ENCODE measurements at places on chromosomes 6 and 20.
A peak's percentile ranks its signal among the peaks of the same experiment; 100 is the strongest.

DNA sequence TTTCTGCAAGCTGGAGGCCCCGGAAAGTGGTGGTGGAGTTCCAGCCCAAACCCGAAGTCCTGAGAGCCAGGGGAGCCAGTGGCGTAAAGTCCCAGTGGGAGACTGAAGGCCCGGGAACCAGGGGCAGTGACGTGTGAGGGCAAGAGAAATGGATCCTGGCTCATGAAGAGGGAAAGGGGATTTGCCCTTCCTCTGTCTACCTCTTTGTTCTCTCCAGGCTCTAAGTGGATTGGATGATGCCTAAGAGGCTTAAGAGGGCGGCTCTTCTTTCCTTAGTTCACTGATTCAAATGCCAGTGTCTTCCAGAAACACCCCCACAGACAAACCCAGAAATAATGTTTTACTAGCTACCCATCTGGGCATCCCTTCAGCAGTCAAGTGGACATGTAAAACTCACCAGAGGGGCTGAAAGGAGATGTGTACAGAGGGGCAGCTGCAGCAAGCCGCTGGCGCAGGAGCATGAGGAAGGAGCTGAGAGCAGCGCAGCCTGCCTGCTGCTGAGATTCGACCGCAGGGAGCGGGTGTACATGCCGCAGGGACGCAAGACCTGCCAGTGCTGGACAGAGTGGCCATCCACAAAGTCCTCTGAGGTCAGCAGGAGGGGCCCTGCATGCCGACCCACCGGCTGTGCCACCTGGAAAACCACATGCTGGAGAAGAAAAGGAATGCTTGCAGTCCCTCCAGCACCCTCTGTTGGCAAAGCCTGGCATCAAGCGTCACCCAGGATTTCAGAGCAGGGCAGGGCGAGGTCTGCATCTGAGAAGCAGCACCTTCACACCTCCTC, 29.5 kb downstream of the CDYL start:
- H3K4me3 ChIP-seq = no peak overlapping the region
- peaks cover 13% of the 10 kb centered on the region for H3K36me3 ChIP-seq
- peak; percentile 26 for DNase-seq
- peak overlapping the region; percentile 64 for H3K27ac ChIP-seq
- H3K4me1 ChIP-seq = peaks cover 92% of the 10 kb centered on the region

- H3K4me3 ChIP-seq = no peak overlapping the region
- H3K27me3 ChIP-seq = peaks cover 2% of the 10 kb centered on the region
- no peaks in the 10 kb centered on the region for H3K36me3 ChIP-seq
- DNase-seq = no peak
Observed at GRCh38 chr6:47043286-47043685, 1.2 kb upstream of the ADGRF1 start.

- no peak overlapping the region for H3K4me3 ChIP-seq
- H3K27me3 ChIP-seq = no peaks in the 10 kb centered on the region
- no peak overlapping the region for H3K27ac ChIP-seq
- no peak for DNase-seq
Observed at GRCh38 chr6:1665214-1665613, 55.5 kb downstream of the FOXC1 start.

GRCh38 chr6:14883921-14884320, 361.9 kb upstream of the JARID2 start:
- H3K4me1 ChIP-seq = peaks cover 4% of the 10 kb centered on the region
- no peak for DNase-seq
- H3K27me3 ChIP-seq = no peaks in the 10 kb centered on the region
- no peak overlapping the region for H3K4me3 ChIP-seq
- no peak overlapping the region for H3K27ac ChIP-seq

DNA sequence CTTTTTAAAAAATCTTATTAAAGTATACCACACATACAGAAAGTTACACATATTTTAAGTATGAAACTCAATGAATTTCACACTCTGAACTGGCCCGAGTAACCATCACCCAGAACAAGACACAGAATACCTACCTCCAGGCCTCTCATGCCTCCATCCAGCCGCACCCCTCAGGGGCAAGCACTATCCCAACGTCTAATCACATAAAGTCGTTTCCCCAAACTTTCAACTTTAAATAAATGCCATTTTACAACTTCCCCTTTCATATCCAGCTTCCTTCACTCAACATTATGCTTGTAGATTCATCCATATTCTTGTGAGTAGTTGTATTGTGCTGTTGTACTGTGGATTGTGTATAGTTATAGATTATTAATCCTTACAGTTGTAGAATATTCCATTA, 539.1 kb downstream of the CD83 start:
- no peaks in the 10 kb centered on the region for H3K27me3 ChIP-seq
- no peak overlapping the region for H3K4me3 ChIP-seq
- no peak overlapping the region for H3K27ac ChIP-seq
- DNase-seq = no peak

DNA sequence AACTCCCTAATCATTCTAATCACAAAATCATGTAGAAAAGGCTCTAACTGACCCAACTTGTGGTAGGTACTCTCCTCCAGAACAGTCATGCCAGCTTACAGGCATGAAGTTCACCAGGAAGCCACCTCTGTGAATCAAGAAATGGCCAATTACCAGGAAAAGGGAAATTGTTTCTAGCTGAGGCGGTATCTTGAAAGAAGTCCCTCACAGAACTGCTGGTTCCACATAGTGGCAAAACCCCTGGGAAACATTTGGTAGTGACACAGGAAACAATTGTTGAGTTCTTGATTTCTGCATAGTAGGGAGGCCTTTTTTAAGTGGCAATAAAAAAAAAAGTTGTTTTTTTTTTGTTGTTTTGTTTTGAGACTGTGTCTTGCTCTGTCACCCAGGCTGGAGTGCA, 3.4 kb upstream of the ZHX3 start:
- peaks cover 16% of the 10 kb centered on the region for H3K4me1 ChIP-seq
- no peaks in the 10 kb centered on the region for H3K36me3 ChIP-seq
- DNase-seq = no peak
- no peaks in the 10 kb centered on the region for H3K27me3 ChIP-seq

GRCh38 chr6:112180095-112180820, 74.1 kb downstream of the LAMA4 start:
- DNase-seq = peak; percentile 72
- no peaks in the 10 kb centered on the region for H3K4me1 ChIP-seq
- H3K36me3 ChIP-seq = no peaks in the 10 kb centered on the region
- H3K27ac ChIP-seq = no peak overlapping the region
- H3K4me3 ChIP-seq = no peak overlapping the region

GRCh38 chr20:38665094-38665493, 59.2 kb upstream of the SLC32A1 start:
- peaks cover 65% of the 10 kb centered on the region for H3K27me3 ChIP-seq
- no peak overlapping the region for H3K4me3 ChIP-seq
- no peaks in the 10 kb centered on the region for H3K4me1 ChIP-seq
- H3K36me3 ChIP-seq = peaks cover 4% of the 10 kb centered on the region
- H3K27ac ChIP-seq = no peak overlapping the region

- H3K4me1 ChIP-seq = no peaks in the 10 kb centered on the region
- H3K4me3 ChIP-seq = no peak overlapping the region
- DNase-seq = no peak
Observed at GRCh38 chr6:3518356-3519190, 61.7 kb upstream of the SLC22A23 start.

GRCh38 chr6:31058128-31058894, 48.0 kb downstream of the MUC22 start:
- no peaks in the 10 kb centered on the region for H3K4me1 ChIP-seq
- H3K36me3 ChIP-seq = no peaks in the 10 kb centered on the region
- no peak overlapping the region for H3K4me3 ChIP-seq
- no peak overlapping the region for H3K27ac ChIP-seq
- no peak for DNase-seq

DNA sequence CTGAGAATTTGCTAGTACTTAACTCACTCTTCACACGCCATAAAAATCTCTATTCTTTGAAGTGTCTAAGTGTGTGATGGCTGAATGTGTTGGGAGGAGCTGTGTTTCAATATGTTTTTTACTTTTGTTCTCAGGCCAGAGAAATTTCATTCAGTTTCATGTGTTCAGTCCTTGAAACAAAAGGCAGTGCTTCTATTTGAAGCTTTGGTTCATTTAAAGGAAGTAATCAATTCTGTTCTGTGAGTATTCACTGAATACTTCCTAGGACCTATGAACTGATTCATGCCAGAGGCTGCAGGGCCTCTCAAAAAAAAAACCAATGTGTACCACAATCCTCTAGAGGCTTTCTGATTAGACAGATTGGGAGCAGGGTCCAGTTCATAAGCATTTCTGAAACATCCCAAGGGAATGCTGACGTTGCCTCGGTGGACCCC, 12.4 kb upstream of the F13A1 start:
- peaks cover 29% of the 10 kb centered on the region for H3K4me1 ChIP-seq
- no peaks in the 10 kb centered on the region for H3K36me3 ChIP-seq
- H3K27me3 ChIP-seq = no peaks in the 10 kb centered on the region
- no peak for DNase-seq

DNA sequence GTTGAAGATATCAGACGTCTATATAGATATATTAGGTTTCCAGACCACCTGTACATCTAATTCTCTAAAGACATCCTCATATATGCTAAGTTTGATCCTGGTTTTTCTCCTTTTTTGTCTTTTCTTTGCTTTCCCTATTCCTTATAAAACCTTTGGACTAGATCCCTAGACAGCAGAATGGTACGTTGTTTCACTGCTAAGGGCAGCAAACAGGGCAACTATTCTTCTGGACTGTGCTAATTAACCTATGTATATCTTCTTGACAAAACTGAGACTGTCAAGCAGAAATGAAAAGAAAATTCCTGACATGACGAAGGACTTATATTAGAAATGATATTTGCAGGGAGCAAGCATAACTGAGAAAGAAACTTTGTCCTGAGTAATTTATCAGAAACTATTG, 19.1 kb downstream of the ME1 start:
- H3K4me3 ChIP-seq = no peak overlapping the region
- no peaks in the 10 kb centered on the region for H3K4me1 ChIP-seq
- H3K27ac ChIP-seq = no peak overlapping the region
- H3K36me3 ChIP-seq = no peaks in the 10 kb centered on the region

DNA sequence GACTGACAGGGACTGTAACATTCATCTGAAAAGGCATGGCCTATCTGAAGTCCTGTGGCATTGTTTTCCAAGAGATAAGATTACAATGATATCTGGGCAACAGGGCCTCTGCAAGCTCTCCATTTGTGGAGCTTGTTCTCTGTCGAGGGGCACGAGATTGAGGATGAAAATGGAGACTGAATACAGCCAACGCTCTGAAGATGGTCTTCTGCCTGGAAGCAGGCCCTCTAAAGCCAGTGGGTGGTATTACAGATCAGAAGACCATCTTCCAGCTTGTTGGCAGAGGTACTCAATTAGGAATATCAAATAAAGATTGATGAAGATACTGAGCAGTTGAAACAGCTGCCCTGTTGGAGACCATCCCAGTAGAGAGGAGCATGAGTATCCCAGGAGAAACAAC, 288.2 kb downstream of the CENPW start:
- no peak overlapping the region for H3K27ac ChIP-seq
- no peak overlapping the region for H3K4me3 ChIP-seq
- no peaks in the 10 kb centered on the region for H3K27me3 ChIP-seq
- H3K4me1 ChIP-seq = no peaks in the 10 kb centered on the region

GRCh38 chr20:17109307-17109706, 117.5 kb upstream of the PCSK2 start:
- no peak for DNase-seq
- no peak overlapping the region for H3K4me3 ChIP-seq
- no peaks in the 10 kb centered on the region for H3K36me3 ChIP-seq
- no peaks in the 10 kb centered on the region for H3K27me3 ChIP-seq
- H3K4me1 ChIP-seq = no peaks in the 10 kb centered on the region

GRCh38 chr6:41498968-41499599, 47.1 kb upstream of the FOXP4 start:
- DNase-seq = no peak
- no peak overlapping the region for H3K4me3 ChIP-seq
- no peaks in the 10 kb centered on the region for H3K36me3 ChIP-seq
- H3K4me1 ChIP-seq = peaks cover 5% of the 10 kb centered on the region
- no peak overlapping the region for H3K27ac ChIP-seq

- peak; percentile 64 for DNase-seq
- no peaks in the 10 kb centered on the region for H3K27me3 ChIP-seq
- H3K36me3 ChIP-seq = peaks cover 42% of the 10 kb centered on the region
- peaks cover 34% of the 10 kb centered on the region for H3K4me1 ChIP-seq
- peak overlapping the region; percentile 87 for H3K27ac ChIP-seq
Observed at GRCh38 chr6:37171201-37171969, 1.4 kb downstream of the PIM1 start.

GRCh38 chr6:168362276-168362990, 42.9 kb upstream of the DACT2 start:
- peaks cover 2% of the 10 kb centered on the region for H3K36me3 ChIP-seq
- no peak for DNase-seq
- peaks cover 6% of the 10 kb centered on the region for H3K27me3 ChIP-seq
- no peak overlapping the region for H3K27ac ChIP-seq
- no peak overlapping the region for H3K4me3 ChIP-seq

DNA sequence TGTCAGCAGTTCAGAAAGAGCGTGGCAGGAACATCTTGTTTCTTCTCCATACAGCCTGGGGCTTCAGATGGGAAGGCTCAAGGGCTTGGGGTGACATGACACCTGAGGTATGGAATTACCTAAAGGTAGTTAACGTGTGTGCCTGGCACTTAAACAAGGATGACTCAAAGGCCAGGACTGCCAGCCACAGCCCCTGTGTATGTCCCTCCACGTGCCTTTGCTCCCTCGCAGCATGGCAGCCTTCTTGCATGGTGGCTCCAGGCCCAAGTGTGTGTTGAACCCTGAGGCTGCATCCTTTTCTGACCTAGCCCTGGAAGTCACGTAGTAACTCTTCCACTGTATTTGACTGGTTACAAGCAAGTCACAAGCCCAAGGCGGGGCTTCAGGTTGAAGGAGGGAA, 33.6 kb upstream of the MYL9 start:
- H3K4me3 ChIP-seq = no peak overlapping the region
- H3K36me3 ChIP-seq = peaks cover 51% of the 10 kb centered on the region
- peaks cover 16% of the 10 kb centered on the region for H3K4me1 ChIP-seq
- H3K27me3 ChIP-seq = no peaks in the 10 kb centered on the region

DNA sequence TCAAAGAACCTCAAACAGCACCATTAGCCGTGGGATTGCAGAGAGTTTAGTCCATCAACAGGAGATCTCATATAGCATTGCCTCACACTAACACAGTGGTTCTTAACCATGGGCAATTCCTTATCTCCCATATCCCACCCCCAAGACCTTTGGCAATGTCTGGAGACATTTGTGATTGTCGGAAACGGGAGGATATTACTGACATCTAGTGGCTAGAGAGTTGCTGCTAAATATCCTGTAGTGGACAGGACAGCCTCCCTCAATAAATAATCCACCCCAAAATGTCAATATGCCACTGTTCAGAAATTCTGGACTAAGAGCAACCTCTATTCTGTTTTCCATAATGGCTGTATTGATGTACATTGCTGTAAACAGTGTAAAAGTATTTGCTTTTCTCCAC, 210.1 kb upstream of the CCN2 start:
- no peaks in the 10 kb centered on the region for H3K36me3 ChIP-seq
- no peak overlapping the region for H3K27ac ChIP-seq
- no peak for DNase-seq
- no peak overlapping the region for H3K4me3 ChIP-seq
- no peaks in the 10 kb centered on the region for H3K4me1 ChIP-seq
- no peaks in the 10 kb centered on the region for H3K27me3 ChIP-seq

GRCh38 chr6:107665382-107665781, 158.7 kb downstream of the SCML4 start:
- H3K27me3 ChIP-seq = no peaks in the 10 kb centered on the region
- H3K4me1 ChIP-seq = peaks cover 14% of the 10 kb centered on the region
- H3K4me3 ChIP-seq = no peak overlapping the region
- H3K27ac ChIP-seq = no peak overlapping the region
- H3K36me3 ChIP-seq = no peaks in the 10 kb centered on the region
- DNase-seq = no peak

- DNase-seq = no peak
- H3K36me3 ChIP-seq = no peaks in the 10 kb centered on the region
- no peak overlapping the region for H3K27ac ChIP-seq
- no peaks in the 10 kb centered on the region for H3K4me1 ChIP-seq
- H3K4me3 ChIP-seq = no peak overlapping the region
Observed at GRCh38 chr6:128336436-128337095, 183.8 kb downstream of the PTPRK start.
